ENCODE measurements at places on chromosomes 7 and 10. TPM values are rescaled to one million over a fixed set of nuclear protein-coding genes. Genes with fewer than 3 reads are reported as not detected.

DNA sequence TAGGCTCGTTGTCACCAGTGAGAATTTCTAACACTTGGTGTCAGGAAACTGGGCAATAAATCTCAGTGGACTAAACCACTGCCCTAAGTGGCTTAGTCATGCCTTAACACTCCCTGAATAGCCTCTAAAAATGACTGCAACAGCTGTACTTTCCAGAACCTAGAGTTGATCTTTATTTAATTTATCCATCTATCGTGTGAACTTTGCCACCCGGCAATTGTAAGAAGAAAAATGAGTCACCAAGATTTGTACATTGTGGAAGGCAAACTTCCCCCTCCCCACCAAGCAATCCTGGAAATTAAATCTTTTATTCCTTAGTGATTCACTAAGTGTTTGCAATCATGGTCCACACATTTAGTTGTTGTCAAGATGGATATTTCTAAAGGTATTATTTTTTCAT lies 47.1 kb downstream of the NXPH1 start:
- DNase-seq = no peak

- no peak for DNase-seq
These were observed 164.7 kb upstream of the MEOX2 start for GRCh38 chr7:15851201-15851600.

GRCh38 chr10:74243067-74243466 lies 92.0 kb downstream of the ADK start:
- no peak for DNase-seq

The THSD7A gene
- 1.2 TPM for total RNA-seq

GRCh38 chr10:30742471-30742870 lies 112.9 kb upstream of the LYZL2 start:
- DNase-seq = no peak

Measured in H1 (cell line).